Cortex of kidney (tissue), 1 donor: ENCODE measurements at places on chromosomes 2 and 18.

- no peak for DNase-seq
Measured at GRCh38 chr18:4551001-4551360, 95.9 kb upstream of the DLGAP1 start.

DNA sequence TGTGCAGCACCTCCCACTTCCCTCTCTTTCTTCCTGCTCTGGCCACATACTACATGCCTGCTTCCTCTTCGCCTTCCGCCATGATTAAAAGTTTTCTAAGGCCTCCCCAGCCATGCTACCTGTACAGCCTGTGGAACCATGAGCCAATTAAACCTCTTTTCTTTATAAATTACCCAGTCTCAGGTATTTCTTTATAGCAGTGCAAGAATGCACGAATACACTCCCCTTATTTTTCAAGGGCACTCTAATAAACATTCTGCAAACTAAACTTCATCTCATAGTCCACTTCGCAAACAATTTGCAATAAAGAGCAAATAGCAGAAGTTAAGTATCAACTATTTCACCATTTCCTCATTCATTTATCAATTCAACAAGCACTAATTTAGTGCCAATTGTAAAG lies 351.3 kb downstream of the PID1 start:
- DNase-seq, result no peak

DNA sequence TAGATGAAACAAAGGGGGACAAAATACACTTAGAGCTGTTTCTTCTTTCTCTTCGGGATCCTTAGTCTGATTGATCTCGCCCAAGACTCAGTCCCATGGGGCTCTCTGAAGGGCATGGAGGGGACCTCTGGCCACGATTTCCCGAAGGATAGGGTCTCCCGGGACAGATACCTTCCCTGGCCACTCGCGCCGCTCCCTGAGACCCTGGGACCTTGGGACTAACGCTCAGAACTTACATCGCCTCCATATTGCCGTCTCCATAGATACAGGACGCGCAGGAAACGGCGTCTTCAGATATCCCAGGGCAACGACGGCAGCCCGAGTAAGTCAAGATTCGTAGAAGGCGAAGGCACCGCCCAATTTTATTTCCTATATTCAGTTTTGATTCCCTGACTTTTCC lies at the start of gene CFAP65:
TSS of gene CFAP65 (minus strand) at position 265 of the 400 bp plus-strand sequence. CDS start 2,468 bp downstream, outside the sequence.
- DNase-seq, result no peak

DNA sequence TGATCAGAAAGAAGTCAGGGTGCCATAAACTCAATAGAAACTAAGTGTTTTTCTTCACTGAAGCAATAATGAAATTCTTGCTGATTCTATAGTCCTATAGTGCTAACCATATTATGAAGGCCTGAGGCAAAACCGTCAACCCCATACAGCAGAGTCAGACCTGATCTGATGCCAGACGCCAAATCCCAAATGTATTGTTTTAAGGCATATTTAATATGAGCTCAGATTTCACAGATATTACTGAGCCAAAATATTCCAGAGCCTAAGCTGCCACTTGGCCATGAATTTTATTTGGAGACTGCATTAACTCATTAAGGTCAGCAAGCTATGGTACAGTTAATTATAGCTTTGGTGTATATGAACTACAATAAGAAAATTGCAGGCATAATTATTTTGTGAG lies 53.4 kb downstream of the SCN1A start:
- no peak for DNase-seq

GRCh38 chr2:68371581-68371980 lies 6.5 kb downstream of the PLEK start:
- no peak for DNase-seq

DNA sequence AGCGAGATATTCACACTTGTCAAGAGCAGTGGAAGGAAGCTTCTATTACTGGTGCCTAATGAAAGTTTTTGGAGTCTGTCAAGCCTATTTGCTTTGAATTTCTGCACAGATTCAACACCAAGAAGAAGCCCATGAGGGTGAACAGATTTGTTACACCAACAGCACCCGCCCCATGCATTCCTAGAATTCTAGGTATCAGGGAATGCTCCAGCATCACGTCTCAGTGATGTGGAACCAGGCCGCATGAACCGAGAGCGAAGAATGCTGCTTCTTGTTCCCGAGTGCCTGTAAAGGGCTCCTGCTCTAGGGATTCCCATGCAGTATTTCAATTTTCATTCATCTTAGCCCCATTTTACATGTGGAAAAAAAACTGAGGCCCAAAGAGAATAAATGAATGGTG lies 69.7 kb downstream of the KCNF1 start:
- DNase-seq, result no peak

GRCh38 chr2:169205176-169205575 lies 135.8 kb downstream of the DHRS9 start:
- DNase-seq, result no peak

- no peak for DNase-seq
Measured at GRCh38 chr2:84212611-84213314, 246.3 kb downstream of the SUCLG1 start.

DNA sequence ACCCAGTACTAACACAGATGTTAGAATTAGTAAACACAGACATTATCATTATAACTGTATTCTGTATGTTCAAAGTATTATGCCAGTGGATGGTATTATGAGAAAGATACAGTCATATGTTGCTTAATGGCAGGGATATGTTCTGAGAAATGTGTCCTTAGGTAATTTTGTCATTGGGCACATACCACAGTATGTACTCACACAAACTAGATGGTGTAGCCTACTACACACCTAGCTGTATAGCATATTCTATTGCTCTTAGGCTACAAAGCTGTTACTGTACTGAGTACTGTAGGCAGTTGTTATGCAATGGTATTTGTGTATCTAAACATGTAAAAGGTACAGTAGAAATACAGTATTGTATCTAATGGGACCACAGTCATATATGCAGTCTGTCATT lies 53.8 kb downstream of the GTF3C3 start:
- DNase-seq, result no peak

DNA sequence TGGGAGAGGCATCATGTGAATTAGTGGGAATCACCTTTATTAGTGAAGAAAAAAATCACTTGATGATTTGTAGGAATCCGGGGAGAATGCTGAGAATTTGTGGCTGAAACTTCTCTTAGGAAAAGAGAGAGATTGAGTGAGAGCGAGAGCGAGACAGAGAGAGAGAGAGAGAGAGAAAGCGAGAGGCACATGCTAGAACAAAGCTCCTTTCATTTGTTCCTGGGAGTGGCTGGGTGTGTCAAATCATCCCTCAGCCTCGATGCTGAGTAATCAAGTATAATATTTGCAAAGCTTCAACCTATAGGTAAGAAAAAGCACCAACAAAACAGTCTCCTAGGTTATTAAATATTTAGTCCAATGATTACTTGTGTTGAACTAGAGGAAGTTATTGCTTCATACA lies 4.4 kb upstream of the SERPINB5 start:
- DNase-seq, result no peak

- DNase-seq, result no peak
Measured at GRCh38 chr2:132632000-132632649, 37.9 kb downstream of the LYPD1 start.

GRCh38 chr2:197548582-197548981 lies 32.7 kb downstream of the MOB4 start:
- no peak for DNase-seq

DNA sequence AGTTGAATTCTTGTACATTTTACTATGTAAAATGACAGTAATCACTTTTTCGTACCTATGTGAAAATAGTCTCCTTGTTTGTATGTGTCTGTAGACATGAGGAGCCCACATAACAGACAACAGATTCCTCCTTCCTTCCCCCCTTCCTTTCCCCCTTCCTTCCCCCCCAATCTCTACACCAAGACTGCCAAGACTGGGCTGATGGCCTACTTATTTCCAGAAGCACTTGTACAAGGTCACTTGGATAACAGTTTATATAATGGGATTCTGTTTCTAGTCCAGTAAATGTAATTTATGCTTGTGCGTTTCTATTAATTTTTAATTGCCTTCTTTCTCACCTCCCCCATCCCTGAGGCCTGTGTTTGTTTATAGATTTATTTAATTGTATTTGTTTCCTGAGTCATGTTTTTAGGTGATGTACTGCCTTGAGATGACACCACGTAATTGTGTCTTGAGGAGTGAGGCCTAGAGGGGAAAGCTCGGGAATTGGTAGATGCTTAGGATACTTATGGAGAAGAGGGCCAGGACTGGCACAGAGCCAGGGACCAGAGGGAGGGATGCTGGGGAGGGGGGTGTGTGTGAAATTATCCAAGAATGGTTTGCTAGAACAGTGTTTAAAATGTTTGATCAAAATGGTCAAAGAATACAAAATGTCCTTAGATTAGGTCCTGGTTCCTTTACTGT lies 12.3 kb downstream of the B3GNT2 start:
- DNase-seq, result no peak

DNA sequence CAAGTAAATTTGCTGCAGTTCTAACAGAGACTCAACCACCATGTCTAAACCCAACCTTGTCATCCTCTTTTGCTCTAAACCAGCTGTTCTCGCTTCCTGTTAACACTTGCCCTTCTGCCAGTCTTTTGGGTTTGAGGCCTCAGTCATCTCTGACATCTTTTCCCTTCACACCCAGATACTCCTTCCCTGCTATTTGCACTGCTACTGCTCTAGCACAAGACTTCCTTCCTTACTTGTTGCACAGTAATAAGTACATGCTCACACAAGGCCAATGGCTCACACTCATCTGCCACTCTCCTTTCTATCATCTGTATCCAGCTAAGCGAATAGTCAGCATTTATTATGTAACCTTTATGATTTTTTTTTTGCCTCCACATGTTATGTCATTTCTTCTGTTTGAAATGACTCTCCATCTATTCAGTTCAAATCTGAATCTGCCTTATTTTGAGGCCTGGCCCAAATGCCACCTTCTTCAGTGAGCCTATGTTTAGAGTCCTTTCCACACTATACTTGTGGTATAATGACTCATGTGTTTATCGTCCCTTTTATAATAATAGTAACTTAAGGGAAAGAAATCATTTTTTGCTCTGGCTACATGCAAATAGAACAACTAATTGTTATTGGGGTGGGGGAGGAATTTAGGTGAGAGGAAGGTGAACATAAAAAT lies 22.5 kb upstream of the CDKL4 start:
- no peak for DNase-seq

DNA sequence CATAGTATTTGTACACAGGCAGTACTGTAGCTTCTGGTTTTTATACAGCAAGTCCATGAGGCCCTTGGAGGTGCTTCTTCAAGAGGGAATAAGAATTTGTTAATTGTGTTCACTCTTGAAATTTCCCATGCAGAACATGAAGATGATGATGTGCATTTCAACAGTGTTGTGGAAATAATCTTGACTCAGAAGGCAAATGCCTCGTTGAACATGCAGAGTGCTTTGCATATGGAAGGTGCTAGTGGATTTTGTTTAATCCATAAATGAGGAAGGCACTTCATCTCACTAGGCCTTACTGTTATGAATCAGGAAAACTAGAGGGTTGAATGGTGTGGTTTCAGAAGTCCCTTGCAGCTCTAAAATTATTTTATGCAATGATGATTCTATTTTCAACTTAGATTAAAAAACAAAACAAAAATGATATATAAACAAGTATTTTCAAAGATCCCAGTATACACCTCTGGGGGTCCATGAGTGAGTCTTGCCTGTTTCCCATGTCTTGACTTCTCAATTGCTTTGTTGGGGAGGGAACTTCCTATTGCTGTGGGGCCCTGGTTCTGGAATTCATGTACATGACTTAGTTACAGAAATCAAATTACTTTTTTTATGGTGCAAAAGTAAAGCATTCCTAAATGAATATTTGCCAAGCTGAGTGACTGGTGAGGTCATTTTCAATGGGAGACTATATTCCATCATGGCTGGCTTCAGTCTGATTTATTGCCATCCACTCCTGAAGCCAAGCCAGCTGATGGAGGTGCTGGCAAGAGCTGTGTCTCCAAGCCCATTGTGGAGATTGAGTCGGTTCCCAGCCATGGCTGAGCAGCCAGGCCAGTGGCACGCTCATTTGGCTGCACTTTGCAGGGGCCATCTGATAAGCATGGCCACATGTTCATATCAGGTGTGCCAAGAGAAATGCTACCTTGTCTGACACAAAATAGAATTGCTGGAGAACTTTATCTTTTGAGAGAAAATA lies 56.5 kb downstream of the MGAT5 start:
- DNase-seq, result no peak

- no peak for DNase-seq
Measured at GRCh38 chr2:144431392-144431783, 88.5 kb downstream of the ZEB2 start.

- DNase-seq, result no peak
Measured at GRCh38 chr2:195532255-195532627, 124.8 kb upstream of the SLC39A10 start.

DNA sequence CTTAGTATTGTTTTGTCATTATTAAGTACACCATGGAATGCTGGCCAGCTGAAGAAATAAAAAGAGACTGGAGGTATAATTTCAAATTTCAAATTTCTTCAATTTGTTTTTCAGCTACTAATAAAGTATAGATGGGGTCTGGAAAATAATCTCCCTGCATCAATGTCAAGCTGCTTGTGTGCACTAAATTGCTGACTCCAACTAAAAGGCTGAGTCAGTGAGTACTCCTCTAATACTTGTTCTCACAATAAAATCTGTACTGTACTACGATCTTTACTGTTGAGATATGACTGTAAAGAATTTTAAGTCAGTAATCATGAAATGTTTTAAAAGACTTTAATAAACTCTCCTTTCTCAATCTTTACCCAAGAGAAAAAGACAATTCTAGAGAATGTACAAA lies 131.9 kb downstream of the SATB2 start:
- no peak for DNase-seq

DNA sequence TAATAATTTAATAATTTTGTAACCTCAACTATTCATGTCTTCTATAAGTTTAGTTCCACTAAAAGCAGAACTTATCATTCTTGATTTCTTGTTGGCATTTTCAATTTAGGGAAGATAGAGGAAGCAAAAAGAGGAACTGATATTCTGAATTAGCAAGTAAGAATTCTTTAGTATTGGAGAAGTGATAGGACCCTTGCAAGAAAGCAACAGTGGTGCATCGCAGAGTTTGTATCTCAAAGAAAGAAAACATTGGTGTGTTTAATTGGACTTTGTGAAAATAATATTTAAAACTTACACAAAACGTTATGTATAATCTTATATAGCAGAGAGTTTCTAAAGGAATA lies 36.5 kb upstream of the TNFRSF11A start:
- DNase-seq, result no peak

GRCh38 chr18:27244259-27244658 lies 59.2 kb upstream of the CHST9 start:
- no peak for DNase-seq

DNA sequence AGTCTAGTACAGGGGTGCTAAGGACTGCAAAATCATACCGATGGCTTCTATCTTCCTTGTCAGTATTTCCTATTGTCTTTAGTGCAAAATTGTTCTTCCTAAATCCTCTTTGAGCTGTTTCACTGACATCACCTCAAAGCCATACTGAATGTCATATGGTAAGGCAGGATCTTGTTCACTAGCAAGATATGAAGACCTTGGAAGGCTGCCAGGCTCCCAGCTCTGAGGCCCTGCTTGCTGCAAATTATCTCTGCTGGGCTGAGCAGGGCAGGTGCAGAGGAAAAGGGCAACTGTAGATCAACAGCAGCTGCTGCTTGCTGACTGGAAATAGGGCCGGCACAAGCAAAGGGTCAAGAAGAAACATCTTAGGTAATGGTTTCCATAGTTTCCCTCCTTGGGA lies 58.2 kb downstream of the PMAIP1 start:
- no peak for DNase-seq
